ENCODE measurements at places on chromosomes 1 and 21.

DNA sequence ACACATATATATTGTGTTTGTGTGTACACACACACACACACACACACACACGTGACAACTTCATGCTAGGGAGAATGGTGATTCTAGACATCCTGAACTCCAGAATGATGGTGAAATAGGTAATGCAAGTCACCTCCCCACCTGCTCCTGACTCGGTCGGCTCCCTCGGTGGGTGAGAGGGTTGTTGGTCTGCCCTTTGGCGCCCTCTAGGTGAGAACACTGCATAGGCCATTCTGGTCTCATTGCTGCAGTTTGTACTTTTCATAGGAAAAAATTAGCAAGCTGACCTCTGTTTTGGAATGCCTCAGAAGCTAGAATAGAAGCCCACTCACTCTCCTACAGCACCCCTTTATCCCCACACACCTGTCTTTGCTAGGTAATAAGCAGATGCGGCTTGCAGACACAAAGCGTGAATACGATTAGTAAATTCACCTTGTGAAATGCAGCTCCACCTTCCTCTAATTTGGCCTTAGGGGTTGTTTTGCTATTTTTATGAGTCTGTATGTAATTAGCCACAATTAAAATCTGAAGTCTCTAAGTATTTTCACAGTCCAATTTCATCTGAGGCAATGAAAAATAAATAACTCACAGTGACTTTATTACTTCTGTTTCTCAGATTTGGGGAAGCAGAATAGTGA lies 130.0 kb upstream of the KCNJ15 start:
- DNase-seq = no peak

- no peak for DNase-seq
Observed at GRCh38 chr1:155278689-155279160, 1.5 kb downstream of the HCN3 start.

DNA sequence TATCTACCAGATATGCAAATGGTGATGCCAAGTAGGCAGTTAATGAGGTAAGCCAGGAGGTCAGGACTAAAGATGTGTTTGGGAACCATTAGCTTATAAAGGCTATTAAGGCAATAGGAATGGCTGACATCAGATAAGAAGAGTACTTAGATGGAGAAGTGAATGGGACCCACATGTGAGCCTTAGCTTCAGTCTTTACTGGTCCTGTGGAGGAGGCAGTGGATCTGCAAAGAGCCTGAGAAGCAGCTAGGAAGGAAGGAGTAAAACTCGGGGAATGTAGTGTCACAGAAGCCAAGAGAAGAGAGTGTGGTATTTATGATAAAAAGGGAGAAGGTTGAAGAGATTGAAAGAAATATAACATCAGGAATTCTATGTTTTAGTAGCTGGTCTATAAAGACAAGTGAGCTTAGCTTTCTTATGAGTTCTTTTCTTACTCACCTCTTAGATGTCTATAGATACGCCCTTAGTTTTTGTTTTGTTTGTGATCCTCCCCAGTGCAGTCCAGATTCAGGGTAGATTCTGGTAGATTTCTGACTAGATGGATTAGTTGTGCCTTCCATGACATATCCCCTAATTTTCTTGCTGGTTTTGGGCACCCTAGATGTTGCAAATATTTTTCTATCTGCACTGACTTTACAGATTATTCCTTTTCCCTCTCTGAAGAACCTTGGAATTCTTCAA lies 39.4 kb downstream of the SLAMF6 start:
- DNase-seq = no peak

- no peak for DNase-seq
Observed at GRCh38 chr1:224700918-224701531, 84.9 kb downstream of the CNIH3 start.

GRCh38 chr1:3315399-3316339 lies 138.8 kb upstream of the ARHGEF16 start:
- DNase-seq = no peak

DNA sequence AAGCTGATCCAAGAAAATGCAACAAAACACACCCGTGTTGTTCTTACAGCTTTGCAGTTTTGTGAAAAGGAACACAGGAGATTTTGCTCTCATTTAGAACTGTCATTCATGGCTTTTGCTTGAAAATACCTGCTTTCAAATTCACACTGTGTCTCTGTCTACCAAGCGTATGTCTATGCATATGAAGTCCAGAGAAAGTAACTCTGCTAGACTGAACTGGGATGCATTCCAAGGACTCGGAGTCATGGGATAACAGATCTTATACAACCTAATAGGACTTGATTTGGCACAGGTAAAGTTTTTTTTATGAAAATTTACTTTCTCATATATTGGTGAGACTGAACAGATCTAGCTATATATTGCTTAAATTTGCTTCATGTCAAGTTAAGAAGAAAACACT lies 102.4 kb downstream of the PTGER3 start:
- DNase-seq = no peak

- no peak for DNase-seq
Observed at GRCh38 chr1:58934706-58935105, 150.9 kb upstream of the JUN start.

GRCh38 chr1:229238674-229239415 lies 32.1 kb upstream of the RAB4A start:
- DNase-seq = no peak

- DNase-seq = no peak
Observed at GRCh38 chr1:171585715-171586114, 36.3 kb upstream of the MYOCOS start.

DNA sequence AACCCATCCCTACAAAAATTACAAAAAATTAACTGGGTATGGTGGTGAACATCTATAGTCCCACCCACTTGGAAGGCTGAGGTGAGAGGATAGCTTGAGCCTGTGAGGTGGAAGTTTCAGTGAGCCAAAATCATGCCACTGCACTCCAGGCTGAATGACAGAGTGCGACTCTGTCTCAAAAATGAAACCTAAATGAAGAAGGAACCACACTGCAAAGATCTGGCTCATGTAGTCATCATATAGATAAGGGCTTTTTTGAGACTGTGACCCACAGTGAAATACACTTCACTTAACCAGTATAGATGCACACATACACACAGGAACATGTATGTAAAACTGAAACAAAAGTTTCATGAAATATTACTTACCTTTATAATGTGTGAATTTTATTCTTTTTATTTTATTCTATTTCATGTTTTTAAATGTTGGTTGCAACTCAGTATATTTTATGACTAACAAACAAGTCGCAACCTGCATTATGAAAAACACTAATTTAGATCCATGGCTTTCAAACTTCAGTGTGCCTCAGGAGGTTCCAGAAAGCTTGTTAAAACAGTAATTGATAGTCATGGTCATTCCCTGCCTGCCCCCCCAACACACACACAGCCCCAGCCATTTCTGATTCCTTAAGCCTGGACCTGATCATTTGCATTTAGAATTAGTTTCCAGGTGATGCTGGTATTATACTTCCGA lies 189.5 kb downstream of the PATJ start:
- no peak for DNase-seq

DNA sequence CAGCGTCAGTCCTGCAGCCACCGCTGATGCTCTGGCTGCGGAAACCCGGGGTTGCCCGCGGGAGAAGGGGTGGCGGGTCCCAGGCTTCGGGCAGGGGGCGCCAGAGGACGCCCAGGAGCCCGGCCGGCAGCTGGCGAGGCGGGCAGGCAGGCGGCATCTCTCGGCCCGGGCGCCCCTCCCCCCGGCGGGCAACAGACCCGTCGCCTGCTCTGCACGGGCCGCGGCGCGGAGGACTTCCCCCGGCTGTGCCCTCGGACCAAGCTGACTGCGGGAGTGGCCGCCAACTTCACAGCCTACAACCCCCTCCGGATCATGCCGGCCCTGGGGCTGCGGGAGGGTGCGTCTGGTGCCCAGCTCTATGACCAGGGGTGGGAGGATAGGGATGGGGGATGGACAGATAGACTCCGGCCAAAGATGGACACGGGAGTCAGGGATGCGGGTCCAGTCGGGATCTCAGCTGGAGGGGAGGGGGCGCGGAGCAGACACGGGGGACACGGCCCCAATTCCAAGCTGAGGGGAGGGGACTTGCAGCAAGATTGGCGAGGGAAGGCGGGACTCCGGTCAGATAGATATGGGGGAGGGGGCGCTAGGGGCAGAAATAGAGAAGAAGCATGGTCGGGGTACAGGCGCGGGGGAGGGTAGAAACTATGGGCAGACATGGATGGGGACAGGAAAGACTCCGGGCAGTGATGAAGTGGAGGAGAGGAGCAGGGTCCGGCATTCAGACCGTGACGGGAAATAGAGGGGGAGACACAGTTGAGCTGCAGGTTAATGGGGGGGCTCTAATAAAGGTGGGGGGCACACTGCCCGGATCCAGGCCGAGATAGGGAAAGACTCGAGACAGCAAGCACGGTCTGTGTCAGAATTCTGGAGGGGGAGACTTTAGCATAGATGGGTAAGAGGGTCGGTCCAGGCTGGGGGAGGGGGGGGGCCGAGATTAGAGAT lies 1.1 kb downstream of the ADGRB2 start:
- peak; percentile 46 for DNase-seq

DNA sequence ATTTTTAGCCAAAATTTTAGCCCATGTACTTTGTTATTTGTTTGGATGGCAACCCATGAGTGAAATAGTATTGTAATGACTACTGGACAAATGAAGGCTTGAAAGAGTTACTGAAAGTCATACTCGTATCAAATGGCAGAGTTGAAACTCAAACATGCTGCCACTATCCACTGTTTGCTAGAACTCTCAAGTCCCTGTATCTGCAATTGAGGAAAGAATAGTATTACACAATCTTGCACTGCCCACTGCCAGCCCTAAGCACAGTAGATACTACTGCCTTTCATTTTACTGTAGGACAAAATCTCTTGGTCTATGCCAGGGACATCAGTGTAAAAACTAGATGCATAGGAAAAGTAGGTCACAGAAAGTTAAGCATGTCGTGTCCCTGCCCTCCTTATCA lies 581.1 kb upstream of the PLXNA2 start:
- DNase-seq = no peak

- DNase-seq = no peak
Observed at GRCh38 chr1:37392051-37392450, 82.3 kb upstream of the ZC3H12A start.

DNA sequence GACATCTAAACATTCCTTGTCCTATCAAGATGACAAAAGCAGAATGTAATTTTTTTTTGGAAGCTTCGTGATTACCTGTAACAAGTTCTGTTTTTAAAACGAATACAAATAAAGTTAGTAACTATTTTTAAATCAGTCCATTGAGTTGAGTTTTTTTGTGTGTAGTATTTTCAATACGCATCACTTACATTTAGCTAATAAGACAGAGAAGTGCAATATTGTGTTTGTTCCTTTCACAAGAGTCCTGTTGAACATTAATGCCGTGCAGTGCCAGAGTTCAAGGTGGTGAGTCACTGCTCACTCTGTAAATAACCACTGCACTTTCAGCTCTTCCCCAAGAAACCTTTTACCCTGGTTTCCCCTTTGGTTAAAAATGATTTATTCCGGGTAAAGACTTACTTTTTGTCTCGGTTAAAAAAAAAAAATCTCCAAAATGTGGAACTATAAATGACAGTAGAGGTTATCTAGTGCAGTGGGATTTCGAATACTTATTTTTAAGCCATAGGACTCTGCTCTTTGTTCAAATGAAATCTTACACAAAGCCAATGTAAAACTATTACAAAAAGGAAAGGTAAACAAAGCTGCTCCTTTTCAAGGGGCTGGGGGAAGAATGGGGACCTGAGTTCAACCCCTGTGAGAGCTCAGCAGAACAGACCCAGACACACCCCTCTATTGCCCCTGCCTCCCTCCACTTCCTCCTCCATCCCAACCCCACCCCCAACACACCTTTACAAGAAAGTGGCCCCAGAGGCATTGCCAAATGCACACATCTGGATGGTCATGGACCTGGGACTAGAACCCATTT lies 14.8 kb upstream of the NCMAP start:
- DNase-seq = no peak

DNA sequence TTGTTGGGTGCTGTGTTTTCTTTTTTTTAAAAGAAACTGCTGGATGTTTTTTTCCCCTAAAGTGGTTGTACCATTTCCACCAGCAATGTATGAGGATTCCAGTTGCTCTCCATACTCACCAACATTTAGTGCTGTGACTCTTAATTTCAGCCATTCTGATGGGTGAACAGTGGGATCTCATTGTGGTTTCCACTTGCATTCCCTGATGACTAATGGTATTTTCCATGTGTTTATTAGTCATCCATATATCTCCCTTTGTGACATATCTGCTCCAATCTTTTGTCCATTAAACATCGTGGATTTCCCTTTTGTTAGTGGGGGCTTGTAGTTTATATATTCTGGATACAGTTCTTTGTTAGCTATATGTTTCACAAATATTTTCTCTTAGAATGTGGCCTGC lies 206.0 kb downstream of the CAMTA1 start:
- no peak for DNase-seq

- no peak for DNase-seq
Observed at GRCh38 chr1:228087771-228088251, 5.3 kb downstream of the ARF1 start.

DNA sequence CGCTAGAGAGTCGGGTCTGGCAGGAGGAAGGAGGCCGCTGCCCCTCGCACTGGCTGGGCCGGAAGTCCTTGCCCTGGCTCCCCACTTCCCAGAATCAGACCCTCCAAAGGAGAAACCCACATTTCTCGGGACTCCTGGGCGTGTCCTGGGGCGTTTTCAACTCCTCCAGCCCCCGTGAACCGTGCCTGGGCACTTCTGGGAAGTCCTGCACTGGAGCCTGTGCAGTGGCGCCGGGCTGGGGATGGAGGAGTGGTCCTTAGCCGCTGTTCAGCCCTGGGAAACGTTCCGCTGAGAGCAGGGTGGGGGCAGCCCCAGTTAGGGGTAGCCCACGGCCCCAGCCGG lies 3.0 kb downstream of the IGSF21 start:
- no peak for DNase-seq

DNA sequence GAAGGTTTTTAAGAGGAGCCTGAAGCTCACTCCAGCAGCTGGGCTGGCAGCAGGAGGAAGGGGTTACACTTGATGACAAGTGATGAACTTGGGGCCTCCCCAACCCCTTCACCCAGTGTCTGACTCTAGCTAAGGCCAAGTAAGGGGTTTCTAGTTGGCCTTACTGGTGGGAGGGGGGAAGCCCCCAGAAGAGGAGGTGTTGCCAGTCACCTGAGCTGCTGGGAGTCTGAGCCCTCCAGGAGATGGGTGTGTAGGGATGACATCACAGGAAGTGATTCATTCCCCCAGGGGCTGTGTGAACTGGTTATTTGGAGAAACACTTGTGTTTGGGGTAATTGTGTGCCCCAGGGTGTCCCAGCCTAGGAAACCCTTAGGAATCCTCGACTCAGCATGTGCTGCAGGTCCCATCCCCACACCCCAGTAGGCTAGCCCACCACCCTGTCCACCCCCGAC lies 3.1 kb downstream of the PADI1 start:
- no peak for DNase-seq

GRCh38 chr1:74478979-74479378 lies 33.4 kb downstream of the LRRC53 start:
- DNase-seq = no peak

DNA sequence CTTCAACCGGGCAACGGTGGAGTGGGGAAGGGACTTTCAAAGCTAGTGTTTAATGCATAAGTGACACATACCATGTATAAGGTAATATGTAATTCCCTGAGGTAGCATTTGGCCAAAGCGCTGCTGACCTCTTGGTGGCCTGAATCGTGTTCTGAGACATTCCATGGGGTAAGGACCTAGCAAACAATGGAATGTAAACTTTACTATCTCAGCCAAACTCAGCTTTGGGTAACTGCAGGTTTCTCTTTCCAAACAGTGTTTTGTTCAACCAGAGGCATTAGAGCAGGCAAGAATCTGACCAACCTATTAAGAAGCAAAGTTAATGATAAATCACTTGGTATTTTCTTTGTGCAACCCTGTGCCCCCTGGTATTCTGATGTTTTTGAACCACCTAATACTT lies 22.0 kb downstream of the TGFB2 start:
- DNase-seq = no peak
